Naive thymus-derived CD4-positive, alpha-beta T cell (primary cell): ENCODE measurements at places on chromosomes 6 and 20. TPM values are rescaled to one million over a fixed set of nuclear protein-coding genes. Genes with fewer than 3 reads are reported as not detected.

FAM217A gene
- not detected for polyA plus RNA-seq

LCA5 gene
- 0.53 TPM for polyA plus RNA-seq

ENPP5 gene
- 1.7 TPM for polyA plus RNA-seq

CHRNA4 gene
- not detected for polyA plus RNA-seq

EPB41L2 gene
- polyA plus RNA-seq, result 4.6 TPM

KIF13A gene
- not detected for polyA plus RNA-seq

CFAP206 gene
- polyA plus RNA-seq, result not detected

ERGIC3 gene
- polyA plus RNA-seq, result 135 TPM

MYL9 gene
- not detected for polyA plus RNA-seq

RNF114 gene
- 130 TPM for polyA plus RNA-seq

GRCh38 chr6:16690608-16691142, 70.6 kb downstream of the ATXN1 start:
- no peak overlapping the region for H3K27ac ChIP-seq
- H3K36me3 ChIP-seq, result no peaks in the 10 kb centered on the region
- H3K4me3 ChIP-seq, result no peak overlapping the region
- H3K27me3 ChIP-seq, result no peaks in the 10 kb centered on the region

- H3K4me1 ChIP-seq, result no peaks in the 10 kb centered on the region
- DNase-seq, result no peak
- H3K4me3 ChIP-seq, result no peak overlapping the region
- no peaks in the 10 kb centered on the region for H3K27me3 ChIP-seq
Observed at GRCh38 chr20:37505263-37506151, 15.5 kb upstream of the NNAT start.

DNA sequence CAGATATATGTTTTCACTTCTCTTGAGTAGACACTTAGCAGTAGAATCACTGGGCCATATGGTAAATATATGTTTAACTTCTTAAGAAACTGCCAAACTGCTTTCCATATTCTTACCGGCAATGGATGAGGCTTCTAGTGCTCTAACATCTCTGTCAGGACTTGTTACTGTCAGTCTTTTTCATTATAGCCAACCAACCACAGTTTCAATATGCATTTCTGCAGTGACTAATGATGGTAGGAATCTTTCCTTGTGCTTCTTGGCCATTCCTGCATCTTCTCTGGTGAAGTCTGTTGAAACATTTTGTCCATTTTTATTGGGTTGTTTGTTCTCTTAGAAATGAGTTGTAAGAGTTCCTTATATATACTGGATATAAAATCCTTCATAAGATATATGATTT, 66.0 kb upstream of the SYNDIG1 start:
- DNase-seq, result no peak
- no peak overlapping the region for H3K4me3 ChIP-seq
- H3K36me3 ChIP-seq, result no peaks in the 10 kb centered on the region
- no peak overlapping the region for H3K27ac ChIP-seq

- H3K4me1 ChIP-seq, result no peaks in the 10 kb centered on the region
- no peaks in the 10 kb centered on the region for H3K36me3 ChIP-seq
- no peak for DNase-seq
Observed at GRCh38 chr6:85405175-85405852, 44.6 kb upstream of the NT5E start.

DNA sequence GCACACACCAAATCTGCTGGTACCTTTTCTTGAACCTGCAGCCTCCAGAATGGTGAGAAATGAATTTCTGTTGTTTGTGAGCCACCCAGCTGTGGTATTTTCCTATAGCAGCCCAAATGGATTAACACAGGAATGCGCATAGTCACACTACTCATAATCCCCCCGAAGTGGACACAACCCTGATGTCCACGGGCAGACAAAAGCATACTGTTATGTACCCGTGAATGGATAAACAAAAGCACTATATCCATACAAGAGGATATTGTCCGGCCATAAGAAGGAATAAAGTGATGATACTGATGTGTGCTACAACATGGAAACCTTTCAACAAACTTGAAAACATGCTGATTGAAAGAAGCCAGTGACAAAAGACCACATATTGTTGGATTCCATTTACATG, 25.1 kb upstream of the RPP40 start:
- H3K27ac ChIP-seq, result no peak overlapping the region
- H3K36me3 ChIP-seq, result no peaks in the 10 kb centered on the region
- H3K4me3 ChIP-seq, result no peak overlapping the region
- no peaks in the 10 kb centered on the region for H3K4me1 ChIP-seq
- no peak for DNase-seq
- no peaks in the 10 kb centered on the region for H3K27me3 ChIP-seq

- H3K4me3 ChIP-seq, result no peak overlapping the region
- no peak for DNase-seq
- no peaks in the 10 kb centered on the region for H3K36me3 ChIP-seq
- H3K4me1 ChIP-seq, result no peaks in the 10 kb centered on the region
Observed at GRCh38 chr6:52595796-52596130, 18.9 kb upstream of the TRAM2 start.

DNA sequence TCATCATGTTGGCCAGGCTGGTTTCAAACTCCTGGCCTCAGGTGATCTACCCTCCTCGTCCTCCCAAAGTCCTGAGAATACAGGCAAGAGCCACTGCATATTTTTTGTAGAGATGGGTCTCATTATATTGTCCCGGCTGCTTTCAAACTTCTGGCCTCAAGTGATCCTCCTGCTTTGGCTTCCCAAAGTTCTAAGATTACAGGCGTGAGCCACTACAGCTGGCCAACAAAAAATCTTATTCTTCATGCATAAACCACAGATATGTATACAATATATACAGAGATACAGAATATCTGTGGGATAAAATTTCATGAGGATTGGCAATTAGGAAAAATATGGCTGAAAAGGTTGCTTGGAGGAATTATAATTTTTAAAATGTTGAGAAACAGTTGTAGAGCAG, 49.9 kb downstream of the SLC35A1 start:
- no peaks in the 10 kb centered on the region for H3K27me3 ChIP-seq
- no peak overlapping the region for H3K27ac ChIP-seq
- no peaks in the 10 kb centered on the region for H3K4me1 ChIP-seq
- H3K36me3 ChIP-seq, result peaks cover under 1% of the 10 kb centered on the region
- H3K4me3 ChIP-seq, result no peak overlapping the region

GRCh38 chr20:53652090-53652858, 58.6 kb upstream of the ZNF217 start:
- H3K27me3 ChIP-seq, result no peaks in the 10 kb centered on the region
- peak overlapping the region; percentile 22 for H3K4me3 ChIP-seq
- peak; percentile 58 for DNase-seq
- no peaks in the 10 kb centered on the region for H3K36me3 ChIP-seq

DNA sequence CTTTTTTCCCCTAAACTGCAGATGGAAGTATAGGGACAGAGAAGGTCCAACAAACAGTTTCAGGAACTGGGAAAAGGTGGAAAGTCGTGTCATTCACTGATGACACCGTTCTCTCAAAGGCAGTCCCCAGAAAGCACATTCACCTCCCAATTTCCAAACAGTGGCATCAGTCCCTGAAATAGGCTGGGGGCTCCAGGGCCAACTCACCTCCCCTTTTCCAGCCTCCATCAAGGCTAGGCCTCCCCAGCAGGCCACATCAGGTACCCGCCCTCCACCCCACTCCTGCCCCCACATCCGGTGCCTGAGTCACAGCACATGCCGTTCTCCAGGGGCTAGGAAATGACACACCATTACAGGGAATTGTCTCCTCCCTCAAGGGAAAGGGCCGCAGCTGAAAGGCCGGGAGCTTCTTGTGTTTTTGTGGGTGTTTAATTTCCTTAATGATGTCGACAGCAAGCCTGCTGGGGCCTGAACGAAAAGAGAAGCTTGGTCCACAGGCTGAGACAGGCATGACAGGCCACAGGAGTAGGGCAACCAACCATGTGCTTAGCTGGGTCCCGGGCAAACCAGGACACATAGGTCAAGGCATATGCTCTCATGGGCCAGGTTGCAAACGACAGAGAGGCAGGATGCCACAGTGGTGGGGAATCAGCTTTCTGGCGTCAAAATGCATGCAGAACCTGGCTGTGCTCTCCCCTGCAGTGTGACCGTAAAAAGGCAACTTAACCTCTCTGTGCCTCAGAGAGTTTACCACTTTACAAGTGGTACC, 39.2 kb downstream of the ZMYND8 start:
- H3K4me1 ChIP-seq, result peaks cover 15% of the 10 kb centered on the region
- H3K27me3 ChIP-seq, result no peaks in the 10 kb centered on the region
- no peak for DNase-seq
- no peaks in the 10 kb centered on the region for H3K36me3 ChIP-seq
- no peak overlapping the region for H3K4me3 ChIP-seq

DNA sequence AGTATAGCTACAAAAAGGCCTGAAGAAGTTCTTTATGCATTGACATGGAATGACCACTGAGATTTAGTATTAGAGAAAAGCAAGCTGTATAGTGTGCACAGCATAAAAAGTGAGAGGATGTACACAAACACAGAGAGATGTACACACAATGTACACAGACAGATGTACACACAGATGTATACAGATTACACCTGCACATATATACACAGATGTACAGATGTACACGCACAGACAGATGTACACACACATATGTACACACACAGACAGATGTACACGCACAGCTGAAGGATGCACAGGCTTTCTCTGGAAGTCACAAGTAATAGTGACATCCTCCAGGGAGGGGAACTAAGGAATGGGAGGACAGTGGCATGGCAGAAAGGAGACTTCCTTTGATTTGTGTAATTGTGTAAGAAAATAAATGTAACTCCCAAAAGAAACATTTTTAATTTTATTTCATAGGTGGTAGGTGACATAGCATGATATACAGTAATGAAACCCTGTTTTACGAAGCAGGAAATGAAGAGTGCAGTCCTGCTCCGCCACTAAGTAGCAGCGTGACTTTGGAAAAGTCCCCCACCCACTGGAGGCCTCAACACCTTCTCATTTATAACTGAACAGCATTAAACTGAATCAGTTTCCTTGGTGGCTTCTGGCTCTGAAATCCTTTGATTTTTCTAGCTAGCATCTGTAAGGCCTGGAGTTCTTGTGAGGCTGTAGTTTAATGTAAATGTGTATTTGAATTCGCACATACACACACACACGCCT, 14.1 kb downstream of the NFATC2 start:
- DNase-seq, result peak; percentile 28
- no peaks in the 10 kb centered on the region for H3K27me3 ChIP-seq
- H3K27ac ChIP-seq, result peak overlapping the region; percentile 52
- no peaks in the 10 kb centered on the region for H3K36me3 ChIP-seq
- peaks cover 56% of the 10 kb centered on the region for H3K4me1 ChIP-seq
- peak overlapping the region; percentile 19 for H3K4me3 ChIP-seq

DNA sequence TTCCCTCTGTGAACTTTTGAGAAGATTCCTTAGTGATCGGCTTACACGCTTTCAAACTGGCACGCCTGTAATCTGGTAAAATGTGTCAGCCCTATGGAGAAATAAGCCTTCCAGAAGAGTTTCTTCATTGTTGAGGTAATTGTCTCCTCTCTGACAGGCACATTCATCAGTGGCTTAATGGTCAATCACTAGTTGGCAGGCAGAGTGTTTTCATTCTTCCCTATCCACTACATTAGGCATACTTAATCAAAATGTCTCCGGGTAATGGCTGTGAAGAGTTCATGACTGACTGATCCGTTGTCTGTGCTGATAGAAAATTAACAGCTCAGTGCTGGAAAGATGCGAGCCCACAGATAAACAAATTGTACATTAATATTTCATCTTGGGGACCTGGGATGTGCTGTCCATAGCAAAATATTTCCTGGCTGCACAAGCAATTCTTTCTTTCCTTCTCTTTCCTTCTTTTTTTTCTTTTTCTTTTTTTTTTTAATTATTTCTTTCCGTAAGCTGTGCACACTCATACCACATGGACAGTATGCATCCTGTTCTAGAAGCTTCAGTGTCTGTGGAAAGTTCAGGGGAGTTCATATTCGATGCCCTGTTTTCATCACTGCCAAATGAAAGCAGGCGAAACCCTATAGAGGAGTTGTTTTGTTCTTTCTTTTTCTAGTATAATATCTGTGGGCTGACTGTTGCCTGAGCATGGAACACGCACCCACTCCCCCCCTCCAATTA, 31.4 kb downstream of the TSHZ2 start:
- no peak overlapping the region for H3K4me3 ChIP-seq
- H3K36me3 ChIP-seq, result no peaks in the 10 kb centered on the region
- no peak for DNase-seq
- H3K27me3 ChIP-seq, result no peaks in the 10 kb centered on the region
- H3K4me1 ChIP-seq, result peaks cover 59% of the 10 kb centered on the region
- H3K27ac ChIP-seq, result peak overlapping the region; percentile 88

- H3K36me3 ChIP-seq, result no peaks in the 10 kb centered on the region
- H3K4me3 ChIP-seq, result no peak overlapping the region
- H3K27me3 ChIP-seq, result no peaks in the 10 kb centered on the region
- H3K4me1 ChIP-seq, result no peaks in the 10 kb centered on the region
- no peak overlapping the region for H3K27ac ChIP-seq
- no peak for DNase-seq
Observed at GRCh38 chr6:56419191-56419590, 171.8 kb upstream of the COL21A1 start.

DNA sequence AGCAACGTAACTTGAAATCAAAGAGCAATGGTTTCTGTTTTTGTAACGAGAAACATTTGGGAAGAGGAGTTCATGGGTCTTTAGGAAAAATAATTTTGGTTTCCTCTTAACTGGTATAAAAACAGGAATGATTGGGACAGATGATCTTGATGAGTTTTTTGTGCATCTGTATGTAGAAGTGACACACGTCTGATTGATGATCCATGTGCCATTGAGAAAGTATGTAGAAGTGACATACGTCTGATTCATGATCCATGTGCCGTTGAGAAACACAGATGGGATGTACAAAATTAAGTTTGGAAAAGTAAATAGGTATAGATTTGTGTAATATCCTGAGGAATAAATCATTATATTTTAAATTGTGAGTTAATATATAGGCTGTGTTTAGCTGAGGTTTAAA, 2.1 kb downstream of the KIAA1586 start:
- DNase-seq, result no peak
- no peaks in the 10 kb centered on the region for H3K4me1 ChIP-seq
- peaks cover 23% of the 10 kb centered on the region for H3K36me3 ChIP-seq

DNA sequence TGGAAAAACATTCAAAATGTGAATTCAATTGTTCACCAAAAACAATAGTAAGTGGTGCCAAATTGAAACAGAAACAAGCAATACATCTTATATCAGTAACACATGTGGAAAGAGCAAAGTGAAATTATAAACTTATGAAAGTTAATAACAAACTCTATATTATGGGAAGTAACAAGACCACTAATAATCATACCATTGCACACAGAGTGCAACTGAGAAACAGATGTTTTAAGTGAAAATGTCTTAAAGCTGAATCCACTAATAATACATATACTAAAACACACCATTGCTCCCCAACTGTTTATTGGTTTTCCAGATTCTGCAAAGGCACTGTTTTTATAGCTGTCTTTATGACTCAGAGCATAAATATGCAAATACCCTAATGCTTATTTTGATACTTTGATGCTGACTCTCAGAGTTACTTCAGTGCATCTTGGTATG, 292.3 kb downstream of the RFPL4B start:
- no peaks in the 10 kb centered on the region for H3K36me3 ChIP-seq
- H3K4me3 ChIP-seq, result no peak overlapping the region
- DNase-seq, result no peak

- H3K27ac ChIP-seq, result no peak overlapping the region
- no peaks in the 10 kb centered on the region for H3K27me3 ChIP-seq
- no peak for DNase-seq
- H3K4me3 ChIP-seq, result no peak overlapping the region
Observed at GRCh38 chr6:163486821-163487220, 72.3 kb downstream of the QKI start.

GRCh38 chr6:148385379-148385778, 42.7 kb downstream of the SASH1 start:
- no peaks in the 10 kb centered on the region for H3K27me3 ChIP-seq
- no peak overlapping the region for H3K4me3 ChIP-seq
- no peaks in the 10 kb centered on the region for H3K36me3 ChIP-seq
- no peak for DNase-seq

GRCh38 chr6:122984393-122984792, 11.6 kb upstream of the CLVS2 start:
- H3K36me3 ChIP-seq, result no peaks in the 10 kb centered on the region
- H3K27me3 ChIP-seq, result no peaks in the 10 kb centered on the region
- DNase-seq, result no peak
